Left lung (tissue), 14 donors: ENCODE measurements at places on chromosomes 3 and 15. TPM values are rescaled to one million over a fixed set of nuclear protein-coding genes. Genes with fewer than 3 reads are reported as not detected.
A peak's percentile ranks its signal among the peaks of the same experiment; 100 is the strongest.

Gene CDAN1
- 13.4 TPM for total RNA-seq

Gene ADGRG7
- total RNA-seq, result not detected

Gene RLBP1
- total RNA-seq, result not detected

- no peak overlapping the region for H3K27ac ChIP-seq
- DNase-seq, result no peak
- H3K36me3 ChIP-seq, result no peaks in the 10 kb centered on the region
- H3K4me3 ChIP-seq, result no peak overlapping the region
- H3K27me3 ChIP-seq, result no peaks in the 10 kb centered on the region
Measured at GRCh38 chr3:162328649-162329048, 832.0 kb downstream of the OTOL1 start.

DNA sequence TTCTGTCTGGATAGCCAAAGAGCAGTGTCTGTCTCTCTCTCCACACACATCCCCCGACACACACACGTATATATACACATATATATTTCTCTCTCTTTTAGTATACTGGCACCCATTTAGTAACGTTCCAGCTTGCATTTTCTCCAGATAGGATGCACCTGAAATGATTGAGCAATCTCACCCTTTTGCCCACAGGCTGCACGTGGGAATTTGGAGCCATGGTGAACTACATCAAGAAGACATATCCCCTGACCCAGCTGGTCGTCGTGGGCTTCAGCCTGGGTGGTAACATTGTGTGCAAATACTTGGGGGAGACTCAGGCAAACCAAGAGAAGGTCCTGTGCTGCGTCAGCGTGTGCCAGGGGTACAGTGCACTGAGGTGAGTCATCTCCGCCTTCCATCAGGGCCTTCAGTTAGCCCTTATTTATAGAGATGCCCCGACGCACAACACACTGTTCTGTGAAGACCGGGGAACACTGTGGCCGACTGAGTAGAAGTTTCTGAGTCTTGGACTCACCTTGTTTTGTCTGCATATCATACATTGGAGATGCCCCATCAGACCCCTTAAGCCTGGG is 45.7 kb downstream of the RLBP1 start:
- no peaks in the 10 kb centered on the region for H3K27me3 ChIP-seq
- H3K27ac ChIP-seq, result no peak overlapping the region
- DNase-seq, result no peak
- no peaks in the 10 kb centered on the region for H3K36me3 ChIP-seq
- no peaks in the 10 kb centered on the region for H3K4me1 ChIP-seq

GRCh38 chr15:101087172-101087769 is 164.6 kb downstream of the CHSY1 start:
- H3K4me3 ChIP-seq, result no peak overlapping the region
- H3K4me1 ChIP-seq, result peaks cover 32% of the 10 kb centered on the region
- no peak for DNase-seq
- no peak overlapping the region for H3K27ac ChIP-seq
- no peaks in the 10 kb centered on the region for H3K27me3 ChIP-seq

DNA sequence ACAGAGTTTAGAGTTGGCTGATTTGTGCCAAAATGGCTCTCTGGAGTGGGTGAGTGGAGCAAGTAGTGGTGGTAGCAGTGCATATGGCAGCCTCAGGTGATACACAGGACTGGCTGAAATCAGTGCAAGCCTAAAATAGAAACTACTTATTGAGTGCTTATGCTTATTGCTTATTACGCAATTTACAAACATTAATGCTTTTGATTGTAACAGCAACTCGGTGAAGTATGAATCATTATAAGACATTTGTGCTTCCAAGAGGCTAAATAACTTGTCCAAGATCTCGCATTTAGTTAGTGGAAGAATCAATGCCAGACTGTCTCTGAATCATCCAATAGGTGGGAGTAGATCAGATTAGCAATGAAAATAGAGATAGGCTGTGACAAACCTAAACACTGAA is 353.8 kb downstream of the NAALADL2 start:
- H3K4me3 ChIP-seq, result no peak overlapping the region
- H3K4me1 ChIP-seq, result no peaks in the 10 kb centered on the region
- DNase-seq, result no peak
- no peak overlapping the region for H3K27ac ChIP-seq

Gene HRG
- not detected for total RNA-seq

- H3K27ac ChIP-seq, result no peak overlapping the region
- no peaks in the 10 kb centered on the region for H3K36me3 ChIP-seq
- H3K27me3 ChIP-seq, result no peaks in the 10 kb centered on the region
- H3K4me3 ChIP-seq, result no peak overlapping the region
- no peaks in the 10 kb centered on the region for H3K4me1 ChIP-seq
Measured at GRCh38 chr3:111351334-111351733, 190.7 kb upstream of the CD96 start.

- no peak within 1 kb of the TSS for H3K27ac ChIP-seq
- H3K4me3 ChIP-seq, result no peak within 1 kb of the TSS
- H3K36me3 ChIP-seq, result no peaks in the 10 kb centered on the region
- peaks cover 6% of the 10 kb centered on the region for H3K27me3 ChIP-seq
- no peak for DNase-seq
Measured at GRCh38 chr15:26970712-26971210, at the start of gene GABRG3. Gene GABRG3, plus strand, starts transcription at chr15:26971181.

- H3K4me3 ChIP-seq, result no peak overlapping the region
- no peak for DNase-seq
- no peak overlapping the region for H3K27ac ChIP-seq
- H3K27me3 ChIP-seq, result no peaks in the 10 kb centered on the region
- H3K4me1 ChIP-seq, result peaks cover 19% of the 10 kb centered on the region
Measured at GRCh38 chr3:40502034-40502433, 3.8 kb upstream of the ZNF620 start.

- H3K4me1 ChIP-seq, result peaks cover 20% of the 10 kb centered on the region
- no peaks in the 10 kb centered on the region for H3K27me3 ChIP-seq
- H3K36me3 ChIP-seq, result no peaks in the 10 kb centered on the region
- no peak overlapping the region for H3K4me3 ChIP-seq
- H3K27ac ChIP-seq, result no peak overlapping the region
Measured at GRCh38 chr3:13024765-13025065, 48.5 kb downstream of the IQSEC1 start.

Gene REC114
- not detected for total RNA-seq

Gene GHSR
- total RNA-seq, result not detected

- H3K4me1 ChIP-seq, result no peaks in the 10 kb centered on the region
- no peak for DNase-seq
- no peak overlapping the region for H3K4me3 ChIP-seq
Measured at GRCh38 chr15:68383161-68384074, 48.5 kb downstream of the ITGA11 start.

DNA sequence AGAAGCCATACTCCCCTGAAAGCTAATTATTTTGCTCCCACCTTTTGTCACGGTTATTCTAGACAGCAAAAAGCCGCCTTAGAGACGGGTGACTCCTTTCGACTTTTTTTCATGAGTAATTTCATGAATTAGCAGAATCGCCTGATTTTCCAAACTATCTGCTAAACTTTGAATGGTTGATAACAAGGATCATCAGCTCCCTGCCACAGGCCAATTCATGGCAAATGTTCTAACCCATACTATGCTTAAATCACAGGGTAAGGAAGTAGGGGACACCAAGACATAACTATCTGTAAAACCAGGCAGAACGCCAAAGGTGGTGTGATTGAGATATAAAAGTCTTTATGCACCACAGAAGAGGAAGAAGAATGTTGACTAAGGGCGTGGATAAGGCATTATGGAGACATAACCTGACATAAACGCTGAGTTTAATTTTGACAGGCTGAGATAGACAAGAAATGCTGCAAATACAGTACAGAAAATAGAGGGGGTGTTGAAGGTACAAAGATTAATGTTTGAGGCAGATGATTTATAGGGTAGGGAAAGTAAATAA is 891 bp upstream of the DMXL2 start:
- peak overlapping the region; percentile 67 for H3K4me3 ChIP-seq
- peak overlapping the region; percentile 91 for H3K27ac ChIP-seq
- DNase-seq, result no peak
- H3K36me3 ChIP-seq, result no peaks in the 10 kb centered on the region
- peaks cover 34% of the 10 kb centered on the region for H3K4me1 ChIP-seq
- H3K27me3 ChIP-seq, result no peaks in the 10 kb centered on the region
